Central memory CD8-positive, alpha-beta T cell (primary cell): ENCODE measurements at places on chromosomes 6 and 20.
A peak's percentile ranks its signal among the peaks of the same experiment; 100 is the strongest.

DNA sequence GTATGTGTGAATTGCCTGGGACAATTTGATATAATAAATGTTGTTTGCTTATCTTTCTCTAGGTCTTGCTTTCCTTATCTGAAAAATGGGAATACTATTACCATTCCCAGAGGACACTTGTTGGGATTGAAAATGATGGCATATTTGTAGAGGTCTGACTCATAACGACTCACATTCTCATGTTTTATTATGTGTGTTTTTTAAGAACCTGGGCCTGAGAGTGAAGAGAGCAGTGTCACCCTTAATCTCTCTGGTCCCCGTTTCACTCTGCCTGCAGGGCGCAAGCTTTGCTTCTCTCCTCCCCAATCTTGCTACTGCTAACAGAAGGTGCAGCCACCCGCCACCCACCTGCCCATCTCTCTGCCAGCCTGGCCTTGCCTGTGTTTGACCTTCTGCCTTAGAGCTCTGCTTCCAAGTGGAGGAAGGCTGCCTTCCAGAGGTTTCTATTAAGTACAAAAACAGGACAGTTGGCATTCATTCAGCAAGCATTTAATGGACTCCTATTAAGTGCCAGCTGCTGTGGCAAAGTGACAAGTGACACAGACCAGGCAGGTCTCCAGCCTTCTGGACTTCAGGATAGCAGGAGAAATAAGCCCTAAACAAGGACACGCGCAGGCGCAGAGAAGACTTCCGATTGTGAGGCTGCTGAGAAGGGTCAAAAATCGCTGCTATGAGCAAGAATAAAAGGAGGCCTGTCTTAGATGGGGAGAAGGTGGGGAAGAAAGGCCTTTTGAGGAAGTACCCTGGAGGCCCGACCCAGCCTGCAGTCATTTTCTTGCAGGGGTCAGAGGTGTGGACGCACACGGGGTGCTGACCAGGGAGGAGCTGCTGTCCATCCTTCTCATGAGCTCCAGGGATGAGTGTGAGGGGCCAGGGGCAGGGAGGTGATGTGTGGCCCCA, 112.5 kb downstream of the JPH2 start:
- DNase-seq: no peak

GRCh38 chr6:54010340-54011276, 100.6 kb upstream of the MLIP start:
- no peak for DNase-seq

GRCh38 chr6:168440520-168441433, at the start of gene SMOC2:
TSS of gene SMOC2 (plus strand) at chr6:168441184. CDS start at chr6:168441371, 187 bp downstream.
- no peak for DNase-seq

DNA sequence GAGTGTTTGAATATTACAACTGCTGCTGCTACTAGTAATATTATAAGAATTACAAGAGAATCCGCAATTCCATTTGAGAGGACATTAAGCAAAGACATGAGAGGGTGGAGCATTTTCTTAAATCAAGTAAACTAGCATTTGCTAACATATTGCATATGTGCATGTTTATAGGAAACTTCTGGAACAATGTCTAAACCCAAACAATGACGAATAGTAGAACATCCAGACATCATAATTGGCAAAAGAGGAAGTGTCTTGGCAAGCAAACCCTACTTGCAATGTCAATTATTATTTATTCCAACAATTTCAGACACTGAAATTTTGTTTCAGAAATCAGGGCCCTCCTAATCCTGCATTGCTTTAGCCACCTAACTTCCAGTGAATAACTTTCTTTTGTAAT, 1155.3 kb upstream of the GJE1 start:
- DNase-seq: no peak

DNA sequence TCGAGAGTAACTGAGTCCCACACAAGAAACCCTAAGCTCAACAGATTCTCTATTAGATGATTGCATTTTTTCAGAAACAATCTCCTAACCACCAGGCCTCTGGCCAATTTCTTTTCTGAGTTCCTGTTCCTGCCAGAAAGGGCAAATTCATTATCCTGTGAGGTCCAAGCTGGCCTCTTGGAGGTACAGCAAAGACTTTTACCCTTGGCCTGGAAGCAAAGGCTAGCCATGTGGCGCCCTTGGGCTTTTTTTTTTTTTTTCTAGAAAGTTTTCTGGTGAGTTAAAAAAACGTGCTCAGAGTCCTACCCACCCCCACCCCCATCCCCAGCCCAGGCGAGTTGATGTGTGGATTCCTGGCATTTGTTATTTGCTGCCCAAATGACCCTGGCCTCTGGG, 59.0 kb upstream of the EEF1A1 start:
- DNase-seq: no peak

DNA sequence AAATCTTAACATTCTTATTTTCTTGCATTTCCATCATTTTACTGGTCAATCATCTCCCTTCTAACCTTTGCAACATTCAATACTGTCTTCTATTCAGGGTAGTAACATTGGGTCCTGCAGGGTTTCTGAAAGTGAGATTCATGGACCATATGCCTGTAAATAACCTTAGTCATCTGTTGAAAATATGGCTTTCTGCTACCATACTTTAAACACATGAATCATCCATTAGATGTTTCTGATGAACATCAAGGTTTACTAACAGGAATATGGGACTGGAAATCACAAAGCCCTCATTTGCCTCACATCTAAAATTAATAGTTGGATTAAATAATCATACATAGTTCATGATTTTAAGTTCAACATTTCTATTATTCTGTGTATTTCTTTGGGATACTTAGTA, 475.9 kb upstream of the MARCKS start:
- DNase-seq: no peak

GRCh38 chr6:100846276-100846675, 34.9 kb downstream of the ASCC3 start:
- DNase-seq: no peak

- no peak for DNase-seq
Observed at GRCh38 chr6:12943549-12943948, 227.0 kb downstream of the PHACTR1 start.

GRCh38 chr6:158328952-158329351, 16.7 kb downstream of the TULP4 start:
- DNase-seq: no peak

DNA sequence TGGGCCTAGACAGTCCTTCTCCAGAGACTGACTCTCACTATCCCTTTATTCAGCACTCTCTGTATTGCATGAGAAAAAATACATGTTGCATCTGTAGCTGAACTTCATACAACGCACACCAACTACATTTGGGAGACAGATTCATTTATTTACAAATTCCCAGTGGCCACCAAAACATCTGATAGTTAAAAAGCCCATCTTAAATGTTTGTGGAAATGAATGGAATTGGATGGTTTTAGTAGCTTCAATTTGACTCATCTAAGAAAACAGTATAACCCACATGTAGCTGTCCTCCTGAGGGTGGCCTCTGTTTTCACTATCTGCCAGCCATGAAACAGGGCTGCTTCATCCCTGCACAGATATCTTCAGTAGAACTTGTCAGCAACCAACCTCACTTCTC, 116.3 kb downstream of the PCSK2 start:
- DNase-seq: no peak

DNA sequence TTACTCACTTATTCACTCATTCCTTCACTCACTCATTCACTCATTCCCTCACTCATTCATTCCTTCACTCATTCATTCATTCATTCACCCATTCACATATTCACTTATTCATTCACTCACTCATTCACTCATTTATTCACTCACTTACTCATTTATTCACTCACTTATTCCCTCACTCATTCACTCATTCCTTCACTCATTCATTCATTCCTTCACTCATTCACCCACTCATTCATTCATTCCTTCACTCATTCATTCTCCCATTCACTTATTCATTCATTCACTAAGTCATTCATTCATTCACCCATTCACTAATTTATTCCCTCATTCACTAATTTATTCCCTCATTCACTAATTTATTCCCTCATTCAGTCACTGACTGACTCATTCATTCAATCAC, 127.6 kb downstream of the EDN3 start:
- DNase-seq: no peak

DNA sequence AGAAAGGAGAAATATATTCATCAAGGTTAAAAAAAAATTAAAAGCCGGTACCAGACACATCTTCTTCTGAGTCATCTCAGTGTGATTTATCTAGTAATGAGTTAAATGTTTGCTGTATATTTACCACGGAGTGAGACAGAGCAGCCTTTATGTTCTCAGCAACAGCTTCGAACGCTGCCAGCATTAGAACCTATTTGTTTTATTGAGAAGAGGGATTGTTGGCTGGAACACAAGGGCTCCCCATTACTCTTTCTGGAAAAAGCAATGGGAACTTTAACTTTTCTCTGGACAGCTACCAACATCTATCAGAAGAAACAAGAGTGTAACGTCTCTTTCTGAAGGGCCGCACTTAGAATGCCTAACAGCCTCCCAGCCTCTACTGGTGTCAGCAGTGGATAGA, 105.3 kb upstream of the TAB2 start:
- DNase-seq: no peak

DNA sequence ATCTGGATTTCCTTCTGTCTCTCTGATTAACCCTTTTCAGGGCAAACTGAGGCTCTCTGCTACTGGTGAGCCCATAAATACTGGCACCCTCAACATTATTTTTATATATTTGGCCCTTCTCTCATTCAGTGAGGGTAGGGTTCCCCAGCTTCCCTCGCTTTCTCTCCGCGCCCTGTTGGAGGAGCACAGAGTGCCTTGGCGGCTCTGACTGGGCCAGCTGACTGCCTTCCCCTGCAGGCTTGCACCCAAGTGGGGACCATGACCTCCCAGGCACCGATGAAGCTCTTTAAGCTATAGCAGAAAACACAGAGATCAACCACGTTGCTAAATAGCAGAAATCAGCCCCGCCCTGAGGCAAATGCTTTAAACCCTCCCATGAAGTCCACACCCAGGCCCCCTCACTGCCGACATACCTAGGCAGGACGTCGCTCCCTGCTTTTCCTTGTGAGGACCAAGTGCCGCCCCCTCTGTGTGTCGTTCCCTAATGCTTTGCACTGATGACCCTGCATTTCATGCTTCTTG, 105.0 kb downstream of the HUS1B start:
- no peak for DNase-seq

- no peak for DNase-seq
Observed at GRCh38 chr6:155115893-155116570, 120.9 kb downstream of the TIAM2 start.

DNA sequence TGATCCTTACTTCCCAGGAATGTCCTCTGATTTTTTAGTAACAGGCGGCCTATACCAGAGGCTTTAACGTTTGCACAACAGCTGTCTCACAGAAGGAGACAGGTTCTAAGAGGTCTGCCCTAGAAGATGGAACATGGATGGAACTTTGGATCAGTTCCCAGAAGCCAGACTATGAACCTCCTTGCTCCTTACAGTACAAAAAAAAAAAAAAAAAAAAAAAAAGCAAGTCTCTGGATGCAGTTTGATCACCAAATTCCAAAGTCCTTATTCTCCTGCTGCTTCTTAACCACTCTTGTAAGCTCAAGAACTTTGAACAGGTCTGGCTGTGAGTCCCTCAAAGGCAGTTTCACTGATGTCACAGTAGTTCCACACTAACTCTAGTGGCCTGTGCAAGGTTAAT, 2.0 kb upstream of the TRMT11 start:
- no peak for DNase-seq

GRCh38 chr6:122712093-122712447, 67.4 kb upstream of the FABP7 start:
- DNase-seq: no peak

DNA sequence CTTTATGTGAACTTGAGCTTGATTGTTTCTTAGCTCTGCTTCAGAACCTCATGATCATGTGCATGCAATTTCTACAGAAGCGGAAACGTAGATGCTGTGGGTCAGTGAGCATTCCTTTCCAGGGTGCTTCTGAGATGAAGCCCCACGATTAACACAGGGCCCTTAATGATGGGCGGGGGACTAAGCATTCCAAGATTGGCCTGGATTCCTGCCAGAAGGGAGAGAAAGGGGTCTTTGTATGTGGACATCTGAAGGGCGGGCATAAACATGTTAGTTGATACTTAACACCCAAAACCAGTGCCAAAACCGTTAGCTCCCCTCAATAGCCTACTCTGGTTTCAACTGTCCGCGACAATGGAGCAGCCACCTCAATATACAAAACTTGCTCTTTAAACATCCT, 46.9 kb upstream of the POU3F2 start:
- DNase-seq: no peak

DNA sequence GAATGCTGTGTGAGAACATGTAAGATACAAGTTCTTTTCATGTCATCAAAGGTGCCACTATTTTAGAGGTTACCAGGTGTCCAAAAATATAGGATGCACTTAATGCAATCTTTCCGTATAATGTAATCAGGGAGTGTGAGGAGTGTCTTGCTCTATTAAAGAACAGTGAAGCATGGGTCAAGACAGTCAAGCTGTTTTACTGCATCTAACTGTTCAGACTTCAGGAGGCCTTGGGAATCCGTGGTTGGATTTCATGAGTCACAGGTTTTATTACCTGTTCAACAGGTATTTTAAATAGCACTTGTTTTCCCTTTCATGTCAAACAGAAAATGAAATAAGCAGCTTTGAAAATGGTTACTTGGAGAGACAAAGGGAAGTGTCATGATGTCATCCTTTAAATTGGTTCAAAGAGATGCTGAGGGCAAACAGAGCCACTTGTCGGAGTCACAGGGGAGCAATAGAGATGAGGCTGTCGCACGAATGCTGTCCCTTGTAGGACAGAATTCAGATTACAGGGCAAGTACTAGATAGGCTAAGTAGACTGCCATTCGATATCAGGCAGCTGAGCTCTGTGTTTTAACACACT, 621.5 kb downstream of the QKI start:
- no peak for DNase-seq

- DNase-seq: no peak
Observed at GRCh38 chr6:151022492-151022891, 157.0 kb downstream of the MTHFD1L start.

GRCh38 chr20:60250251-60250650, 292.0 kb downstream of the CDH26 start:
- no peak for DNase-seq

GRCh38 chr6:158072083-158072721, 90.5 kb downstream of the SYNJ2 start:
- peak; percentile 26 for DNase-seq

DNA sequence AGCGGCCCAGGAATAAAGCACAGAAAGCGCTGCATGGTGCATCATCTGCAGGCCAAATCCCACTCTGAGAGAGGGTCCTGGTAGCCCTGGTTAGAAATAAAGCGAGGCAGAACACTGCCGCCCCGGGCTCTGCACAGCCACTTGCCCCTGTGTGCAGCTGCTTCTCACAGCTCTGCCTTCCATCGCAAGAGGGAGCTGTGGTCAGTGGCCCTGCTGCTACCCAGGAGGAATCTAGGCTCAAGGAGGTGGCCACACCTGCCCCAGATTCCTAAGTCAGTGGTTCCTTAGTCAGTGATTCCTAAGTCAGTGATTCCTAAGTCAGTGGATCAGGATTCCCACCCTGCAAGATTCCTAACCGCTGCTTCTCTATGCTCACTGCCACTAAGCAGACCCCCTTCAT, 8.8 kb downstream of the CDH4 start:
- no peak for DNase-seq

- DNase-seq: no peak
Observed at GRCh38 chr6:119152187-119152586, 73.7 kb upstream of the FAM184A start.

DNA sequence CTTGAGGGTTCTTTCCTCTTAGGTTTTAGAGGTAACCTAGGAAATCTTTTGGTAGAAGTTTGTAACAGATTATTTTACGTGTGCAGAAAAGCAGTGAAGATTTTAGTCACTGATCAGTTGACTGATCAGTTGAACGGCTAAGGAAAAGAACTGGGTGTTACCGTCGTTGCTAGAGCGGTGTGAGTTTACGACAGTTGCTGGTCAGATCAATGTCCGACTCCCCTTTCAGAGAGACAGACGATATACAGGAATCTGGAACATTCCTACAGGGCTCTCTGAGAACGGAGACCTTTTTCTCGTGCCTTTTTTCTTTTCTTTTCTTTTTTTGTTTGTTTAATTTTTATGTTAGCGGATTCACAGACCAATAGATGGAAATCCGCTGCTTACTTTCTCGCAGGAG, 132.1 kb upstream of the ZNF184 start:
- DNase-seq: no peak
